Activated CD4-positive, alpha-beta T cell treated with anti-CD3 and anti-CD28 coated beads, Interleukin-2, amount 10 ng/mL, durations not matched to agents 7 days and 5 days (primary cell): ENCODE measurements at places on chromosomes 16 and 17. TPM values are rescaled to one million over a fixed set of nuclear protein-coding genes. Genes with fewer than 3 reads are reported as not detected.

The HP gene
- total RNA-seq = not detected

The C17orf67 gene
- 5.1 TPM for total RNA-seq

The CBX4 gene
- total RNA-seq = 35.0 TPM

The NOG gene
- 0.37 TPM for total RNA-seq

The CEP112 gene
- 4.0 TPM for total RNA-seq

The PLCG2 gene
- total RNA-seq = 2.6 TPM

The G6PC1 gene
- not detected for total RNA-seq

The CLEC19A gene
- not detected for total RNA-seq

The DYNLRB2 gene
- not detected for total RNA-seq

The WNT9B gene
- total RNA-seq = not detected

The NRN1L gene
- total RNA-seq = 2.5 TPM

The STX4 gene
- total RNA-seq = 48.0 TPM

The FOXO3B gene
- 3.1 TPM for total RNA-seq

- no peaks in the 10 kb centered on the region for H3K4me1 ChIP-seq
- no peak overlapping the region for H3K27ac ChIP-seq
- H3K36me3 ChIP-seq = no peaks in the 10 kb centered on the region
- H3K27me3 ChIP-seq = peaks cover 2% of the 10 kb centered on the region
Measured at GRCh38 chr17:78512976-78513375, 64.2 kb downstream of the DNAH17 start.

GRCh38 chr16:35195173-35195863 is 1735.9 kb downstream of the TP53TG3F start:
- H3K27ac ChIP-seq = no peak overlapping the region
- no peaks in the 10 kb centered on the region for H3K36me3 ChIP-seq
- H3K4me1 ChIP-seq = no peaks in the 10 kb centered on the region
- DNase-seq = no peak
- H3K27me3 ChIP-seq = no peaks in the 10 kb centered on the region

- no peak overlapping the region for H3K27ac ChIP-seq
- H3K36me3 ChIP-seq = no peaks in the 10 kb centered on the region
- no peak overlapping the region for H3K4me3 ChIP-seq
- H3K27me3 ChIP-seq = peaks cover 13% of the 10 kb centered on the region
- DNase-seq = no peak
Measured at GRCh38 chr16:66691234-66691633, 5.3 kb downstream of the CMTM4 start.

DNA sequence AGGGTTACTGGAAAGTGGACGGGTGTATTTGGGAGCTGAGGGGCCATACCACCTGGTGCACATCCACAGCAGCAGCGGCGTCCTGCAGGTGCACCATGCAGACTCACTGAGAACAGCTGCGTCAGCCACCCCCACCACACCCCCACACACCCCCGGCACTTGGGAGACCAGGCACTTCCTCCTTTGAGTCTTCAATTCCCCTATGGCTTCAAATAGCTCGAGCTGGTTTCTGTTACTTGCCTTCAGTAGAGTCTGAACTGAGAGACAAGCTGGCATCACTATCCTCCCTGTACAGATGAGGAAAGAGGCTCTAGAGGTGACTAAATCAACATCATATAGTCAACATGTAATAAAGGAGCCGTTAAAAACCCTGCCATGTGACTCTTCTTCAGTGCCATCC is 15.4 kb downstream of the CUEDC1 start:
- H3K4me1 ChIP-seq = peaks cover 5% of the 10 kb centered on the region
- no peak for DNase-seq
- H3K4me3 ChIP-seq = no peak overlapping the region
- H3K27ac ChIP-seq = no peak overlapping the region

DNA sequence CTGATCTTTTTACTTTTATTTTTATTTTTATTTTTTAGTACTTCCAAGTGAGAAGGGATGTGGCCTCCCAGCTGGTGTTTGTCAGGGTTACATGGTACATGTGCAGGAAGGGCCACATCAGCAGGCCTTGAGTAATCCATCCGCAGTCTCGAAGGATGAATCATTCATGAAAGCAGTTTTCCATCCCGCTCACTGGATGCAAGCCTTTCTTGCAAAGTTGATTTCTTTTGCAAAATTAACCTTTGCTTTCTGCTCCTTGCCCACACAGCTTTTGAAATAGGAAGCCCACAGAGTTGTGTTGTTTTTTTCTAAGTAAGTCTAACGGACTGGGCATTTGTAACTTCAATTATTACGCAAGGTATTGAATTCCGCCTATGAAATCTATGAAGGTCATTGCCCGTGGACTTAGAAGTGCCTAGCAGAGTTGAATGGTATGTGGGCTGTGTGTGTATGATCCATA is 157.4 kb downstream of the PRKCA start:
- H3K27me3 ChIP-seq = no peaks in the 10 kb centered on the region
- no peak for DNase-seq
- H3K36me3 ChIP-seq = peaks cover 41% of the 10 kb centered on the region
- no peak overlapping the region for H3K4me3 ChIP-seq
- peaks cover 9% of the 10 kb centered on the region for H3K4me1 ChIP-seq
- no peak overlapping the region for H3K27ac ChIP-seq

DNA sequence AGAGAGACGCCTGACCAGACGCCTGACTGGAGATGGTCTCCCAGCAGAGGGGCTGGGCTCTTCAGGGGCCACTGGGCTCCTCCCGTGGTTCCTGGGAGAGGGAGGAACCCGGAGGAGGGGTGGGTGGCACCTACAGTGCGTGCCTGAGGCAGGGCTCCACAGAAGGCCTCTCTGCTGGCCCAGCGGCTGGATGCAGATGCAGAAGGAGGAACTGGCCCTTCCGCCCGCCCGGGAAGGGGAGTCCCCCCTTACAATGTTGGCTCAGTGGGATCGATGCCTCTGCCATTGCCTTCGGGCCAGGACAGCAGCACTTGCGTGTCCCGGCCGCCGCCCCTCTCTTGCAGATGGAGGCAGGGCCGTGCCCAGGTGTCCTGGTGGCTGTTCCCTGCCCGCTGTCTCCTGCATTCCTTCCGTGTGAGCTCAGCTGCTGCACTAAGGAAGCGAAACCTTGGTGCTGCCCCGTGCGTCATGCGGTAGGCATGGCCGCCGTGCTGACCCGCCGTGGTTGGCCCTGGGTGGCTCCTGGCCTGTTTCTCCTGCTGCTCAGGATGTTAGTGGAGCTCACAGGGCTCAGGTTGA is 15.1 kb downstream of the BAIAP2 start:
- no peak for DNase-seq
- no peaks in the 10 kb centered on the region for H3K27me3 ChIP-seq
- H3K4me3 ChIP-seq = no peak overlapping the region

GRCh38 chr17:47287639-47288038 is 34.0 kb downstream of the ITGB3 start:
- DNase-seq = no peak
- H3K4me3 ChIP-seq = no peak overlapping the region
- no peaks in the 10 kb centered on the region for H3K4me1 ChIP-seq

DNA sequence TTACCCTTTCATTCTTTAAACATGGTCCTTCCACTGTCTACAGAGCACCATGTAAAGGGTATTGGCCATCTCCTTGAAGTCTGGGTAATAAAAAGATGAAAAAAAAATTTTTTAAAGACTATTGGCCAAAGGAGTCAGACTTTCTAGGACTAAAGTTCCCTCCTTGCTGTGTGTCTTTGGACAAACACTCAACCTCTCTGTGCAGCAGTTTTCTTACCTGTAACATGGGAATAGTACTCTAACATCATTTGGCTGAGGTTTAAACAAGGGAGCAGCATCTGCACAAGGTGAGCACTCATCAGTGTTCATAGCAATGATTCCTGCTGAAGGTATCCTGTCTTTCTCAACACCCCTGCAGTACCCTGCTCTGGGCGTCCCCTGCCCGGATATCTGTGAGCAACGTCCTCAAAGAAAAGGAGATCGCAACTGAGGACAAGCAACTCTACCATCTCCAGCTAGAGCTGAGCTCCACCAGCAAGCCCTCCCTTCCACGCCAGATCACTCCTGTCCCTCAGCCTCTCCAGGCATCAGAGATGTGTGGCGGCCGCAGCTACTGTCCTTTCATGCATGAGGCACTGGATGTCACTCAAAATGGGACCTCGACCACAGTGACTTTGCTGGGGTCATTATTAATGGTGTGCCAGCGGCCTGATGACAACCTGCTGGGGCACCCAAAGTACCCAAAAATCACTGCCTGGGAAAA is 29.5 kb upstream of the RPH3AL start:
- peaks cover 17% of the 10 kb centered on the region for H3K4me1 ChIP-seq
- no peak overlapping the region for H3K4me3 ChIP-seq
- H3K36me3 ChIP-seq = peaks cover 4% of the 10 kb centered on the region
- peak overlapping the region; percentile 75 for H3K27ac ChIP-seq
- DNase-seq = no peak

DNA sequence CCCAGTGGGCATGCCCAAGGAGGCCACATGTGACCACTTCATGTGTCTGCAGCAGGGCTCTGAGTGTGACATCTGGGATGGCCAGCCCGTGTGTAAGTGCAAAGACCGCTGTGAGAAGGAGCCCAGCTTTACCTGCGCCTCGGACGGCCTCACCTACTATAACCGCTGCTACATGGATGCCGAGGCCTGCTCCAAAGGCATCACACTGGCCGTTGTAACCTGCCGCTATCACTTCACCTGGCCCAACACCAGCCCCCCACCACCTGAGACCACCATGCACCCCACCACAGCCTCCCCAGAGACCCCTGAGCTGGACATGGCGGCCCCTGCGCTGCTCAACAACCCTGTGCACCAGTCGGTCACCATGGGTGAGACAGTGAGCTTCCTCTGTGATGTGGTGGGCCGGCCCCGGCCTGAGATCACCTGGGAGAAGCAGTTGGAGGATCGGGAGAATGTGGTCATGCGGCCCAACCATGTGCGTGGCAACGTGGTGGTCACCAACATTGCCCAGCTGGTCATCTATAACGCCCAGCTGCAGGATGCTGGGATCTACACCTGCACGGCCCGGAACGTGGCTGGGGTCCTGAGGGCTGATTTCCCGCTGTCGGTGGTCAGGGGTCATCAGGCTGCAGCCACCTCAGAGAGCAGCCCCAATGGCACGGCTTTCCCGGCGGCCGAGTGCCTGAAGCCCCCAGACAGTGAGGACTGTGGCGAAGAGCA is 4.4 kb downstream of the WFIKKN2 start:
- H3K36me3 ChIP-seq = no peaks in the 10 kb centered on the region
- peaks cover 2% of the 10 kb centered on the region for H3K4me1 ChIP-seq
- no peak overlapping the region for H3K27ac ChIP-seq
- H3K27me3 ChIP-seq = peaks cover 7% of the 10 kb centered on the region
- no peak for DNase-seq

DNA sequence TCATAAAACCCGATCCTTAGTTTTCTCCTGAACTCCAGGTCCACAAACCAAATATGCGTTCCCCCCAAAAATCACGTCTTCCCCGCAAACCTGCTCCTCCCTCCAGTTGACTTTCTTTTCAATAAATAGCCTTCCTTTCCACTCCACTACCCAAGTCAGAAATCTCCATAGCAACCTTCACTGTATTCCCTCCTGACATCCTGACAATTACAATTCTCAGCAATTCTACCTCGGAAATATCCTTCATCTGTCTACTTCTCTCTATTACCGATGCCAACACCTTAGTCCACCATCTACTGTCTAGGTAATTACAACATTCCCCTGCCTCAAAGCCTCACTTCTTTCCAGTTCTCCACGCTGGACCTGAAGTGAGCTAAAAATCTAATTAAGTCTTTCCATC is 50.7 kb downstream of the SMURF2 start:
- no peak for DNase-seq
- peaks cover 13% of the 10 kb centered on the region for H3K36me3 ChIP-seq
- H3K4me3 ChIP-seq = no peak overlapping the region
- no peaks in the 10 kb centered on the region for H3K27me3 ChIP-seq
- no peak overlapping the region for H3K27ac ChIP-seq

GRCh38 chr16:67169642-67170167 is 633 bp upstream of the NOL3 start:
- H3K4me1 ChIP-seq = peaks cover 47% of the 10 kb centered on the region
- peaks cover 17% of the 10 kb centered on the region for H3K36me3 ChIP-seq
- H3K27ac ChIP-seq = no peak overlapping the region

DNA sequence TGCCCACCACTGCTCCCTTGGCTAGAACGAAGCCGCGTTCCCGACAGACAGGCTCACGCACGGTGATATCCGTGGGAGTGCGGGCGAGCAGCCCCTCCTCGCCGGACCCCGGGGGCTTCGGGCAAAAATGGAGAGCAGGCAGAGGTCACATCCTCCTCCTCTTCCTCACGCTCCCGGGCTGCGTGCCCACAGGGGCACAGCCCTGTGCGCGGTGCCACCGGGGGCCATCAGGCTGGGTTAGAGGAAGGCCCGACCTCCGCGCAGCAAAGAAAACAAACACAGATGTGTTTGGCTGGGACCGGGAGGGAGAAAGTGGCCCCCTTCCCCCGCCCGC is 519 bp upstream of the NTN1 start:
- peaks cover 53% of the 10 kb centered on the region for H3K27me3 ChIP-seq
- no peak overlapping the region for H3K27ac ChIP-seq
- H3K4me3 ChIP-seq = peak overlapping the region; percentile 54
- no peak for DNase-seq
- H3K36me3 ChIP-seq = peaks cover 3% of the 10 kb centered on the region
- peaks cover 7% of the 10 kb centered on the region for H3K4me1 ChIP-seq

DNA sequence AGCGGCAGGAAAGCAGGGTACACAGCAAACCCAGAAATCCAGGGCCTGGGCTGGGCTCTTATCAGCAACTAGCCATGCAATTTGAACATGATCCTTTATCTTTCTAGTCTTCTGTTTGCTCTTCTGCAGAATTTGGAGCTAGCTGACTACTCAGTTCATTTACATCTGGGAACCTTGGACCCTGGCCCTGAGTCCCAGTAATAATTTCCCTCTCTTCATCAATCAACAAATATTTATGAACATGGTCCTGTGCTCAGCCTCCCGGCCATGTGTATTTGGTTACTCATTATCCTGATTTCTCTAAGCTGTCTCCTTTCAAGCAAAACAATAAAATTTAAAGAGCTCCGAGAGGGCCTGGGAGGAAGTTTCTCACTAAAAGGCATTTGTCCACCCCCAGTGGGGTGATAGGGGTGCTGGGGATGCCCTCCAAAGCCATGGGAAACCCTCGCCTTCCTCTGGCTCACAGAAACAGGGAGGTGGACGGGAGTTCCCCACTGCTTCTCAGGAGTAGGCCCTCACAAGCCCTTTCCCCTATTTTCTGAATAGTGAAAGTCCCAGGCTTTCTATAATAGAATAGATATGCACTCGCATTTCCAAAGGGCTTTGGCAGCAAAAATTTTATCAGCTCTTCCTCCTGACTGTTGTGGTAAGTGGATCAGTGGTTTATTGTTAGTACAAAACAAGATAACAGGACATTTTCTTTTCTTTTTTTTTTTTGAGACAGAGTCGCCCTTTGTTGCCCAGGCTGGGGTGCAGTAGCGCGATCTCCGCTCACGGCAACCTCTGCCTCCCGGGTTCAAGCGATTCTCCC is 6.9 kb upstream of the WDR59 start:
- no peaks in the 10 kb centered on the region for H3K4me1 ChIP-seq
- H3K4me3 ChIP-seq = no peak overlapping the region
- H3K27ac ChIP-seq = no peak overlapping the region
- DNase-seq = no peak
- H3K27me3 ChIP-seq = peaks cover 17% of the 10 kb centered on the region
- H3K36me3 ChIP-seq = no peaks in the 10 kb centered on the region

GRCh38 chr17:50657627-50658026 is 22.9 kb downstream of the ABCC3 start:
- no peaks in the 10 kb centered on the region for H3K36me3 ChIP-seq
- H3K27ac ChIP-seq = no peak overlapping the region
- peaks cover 20% of the 10 kb centered on the region for H3K4me1 ChIP-seq

GRCh38 chr16:24971718-24972117 is 43.5 kb downstream of the ARHGAP17 start:
- no peak overlapping the region for H3K4me3 ChIP-seq
- DNase-seq = no peak
- H3K4me1 ChIP-seq = peaks cover 38% of the 10 kb centered on the region

- H3K4me1 ChIP-seq = no peaks in the 10 kb centered on the region
- no peaks in the 10 kb centered on the region for H3K36me3 ChIP-seq
- H3K27me3 ChIP-seq = peaks cover 7% of the 10 kb centered on the region
- H3K4me3 ChIP-seq = no peak overlapping the region
- DNase-seq = no peak
- no peak overlapping the region for H3K27ac ChIP-seq
Measured at GRCh38 chr16:26705346-26705745, 361.4 kb upstream of the C16orf82 start.
